ENCODE measurements at places on chromosomes 16 and 17. TPM values are rescaled to one million over a fixed set of nuclear protein-coding genes. Genes with fewer than 3 reads are reported as not detected.
A peak's percentile ranks its signal among the peaks of the same experiment; 100 is the strongest.

DPEP3 gene
- total RNA-seq, result 0.66 TPM

GAS2L2 gene
- total RNA-seq, result 1.4 TPM

LITAF gene
- 67.9 TPM for total RNA-seq

GPR179 gene
- 0.44 TPM for total RNA-seq

HID1 gene
- 7.9 TPM for total RNA-seq

DNA sequence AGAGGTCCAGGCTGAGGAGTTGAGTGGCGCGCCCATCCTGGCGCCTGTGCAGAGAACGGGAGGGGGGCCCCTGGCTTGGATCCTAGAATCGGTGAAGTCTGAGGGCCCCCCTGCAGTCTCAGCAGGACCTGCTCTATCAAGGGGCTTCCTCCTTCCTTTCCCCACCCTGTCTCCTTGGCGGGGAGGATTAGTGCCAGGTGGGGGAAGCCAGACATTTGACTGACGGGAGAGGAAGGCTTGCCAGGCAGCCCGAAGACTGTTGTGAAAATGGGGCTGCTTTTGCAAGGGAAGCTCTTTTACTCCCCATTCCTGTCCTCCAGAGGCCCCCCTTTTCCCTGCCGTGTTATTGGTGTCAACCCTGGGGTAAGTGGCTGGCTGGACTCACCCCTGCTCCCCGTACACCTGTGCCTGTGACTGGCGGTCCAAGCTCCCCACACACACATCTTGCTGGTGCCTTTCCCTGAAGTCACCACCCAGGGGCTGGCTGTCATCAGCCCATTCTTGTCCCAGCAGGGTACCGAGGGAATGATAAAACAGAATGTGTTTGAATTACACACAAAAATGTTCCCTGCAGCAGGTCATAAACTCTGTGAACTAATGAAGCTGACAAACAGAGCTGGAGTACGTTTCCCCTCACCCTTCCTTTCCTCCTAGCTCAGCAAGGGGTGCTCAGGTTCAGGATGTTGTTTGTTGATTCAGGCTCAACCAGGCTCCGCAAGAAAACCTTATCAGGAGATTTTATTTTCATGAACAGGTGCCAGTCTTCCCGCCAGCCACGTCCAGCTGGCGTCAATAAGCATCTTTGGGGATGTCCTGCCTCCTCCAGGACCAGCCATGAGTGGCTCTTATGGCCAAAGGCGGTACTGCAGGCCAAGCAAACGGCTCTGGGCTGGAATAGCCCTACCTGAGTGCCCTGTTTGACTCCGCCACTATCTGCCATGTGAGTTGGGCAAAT lies 4.4 kb upstream of the ARMC7 start:
- H3K4me3 ChIP-seq, result no peak overlapping the region
- H3K27me3 ChIP-seq, result no peaks in the 10 kb centered on the region
- peaks cover 21% of the 10 kb centered on the region for H3K36me3 ChIP-seq
- peaks cover 8% of the 10 kb centered on the region for H3K4me1 ChIP-seq
- H3K27ac ChIP-seq, result no peak overlapping the region

DNA sequence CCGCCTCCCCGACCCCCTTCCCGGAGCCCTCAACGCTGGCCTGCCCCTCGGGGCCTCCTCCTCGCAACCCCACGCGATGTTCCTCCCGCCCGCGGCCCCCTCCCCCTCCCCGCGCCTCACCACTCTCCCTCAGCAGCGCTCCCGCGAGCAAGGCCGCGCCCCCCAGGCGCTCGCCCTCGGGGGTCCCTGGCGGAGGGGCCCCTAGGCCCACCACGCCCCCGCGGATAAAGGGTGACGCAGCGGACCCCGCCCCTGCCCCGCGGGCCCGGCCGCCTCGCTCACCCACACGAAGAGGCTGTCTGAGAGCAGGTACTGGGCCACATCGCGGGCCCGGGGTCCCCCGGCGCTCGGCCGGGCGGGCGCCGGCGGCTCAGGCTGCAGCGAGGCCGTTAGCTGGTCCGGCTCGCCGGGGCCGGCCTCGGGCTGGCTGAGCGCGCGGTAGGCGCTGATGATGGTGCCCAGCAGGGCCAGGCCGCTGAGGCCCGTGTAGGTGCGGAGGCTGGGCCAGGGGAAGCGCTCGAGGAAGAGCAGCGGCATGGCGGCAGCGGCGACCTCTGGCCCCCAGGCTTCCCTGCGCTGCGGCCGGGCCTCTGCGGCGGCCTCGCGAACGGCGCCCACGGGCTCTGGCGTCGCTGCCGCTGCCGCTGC lies 430 bp downstream of the AMFR start:
- peak overlapping the region; percentile 92 for H3K27ac ChIP-seq
- no peak for DNase-seq
- peak overlapping the region; percentile 98 for H3K4me3 ChIP-seq
- H3K4me1 ChIP-seq, result peaks cover 34% of the 10 kb centered on the region

GRCh38 chr16:57720142-57720575 lies 15.4 kb upstream of the KATNB1 start:
- H3K36me3 ChIP-seq, result no peaks in the 10 kb centered on the region
- H3K27me3 ChIP-seq, result no peaks in the 10 kb centered on the region
- H3K4me3 ChIP-seq, result no peak overlapping the region
- DNase-seq, result no peak

GRCh38 chr17:58710948-58711552 lies 18.6 kb downstream of the RAD51C start:
- no peaks in the 10 kb centered on the region for H3K36me3 ChIP-seq
- no peak overlapping the region for H3K27ac ChIP-seq
- no peaks in the 10 kb centered on the region for H3K4me1 ChIP-seq
- H3K27me3 ChIP-seq, result no peaks in the 10 kb centered on the region
- H3K4me3 ChIP-seq, result no peak overlapping the region

GRCh38 chr17:83103200-83103942 lies 24.0 kb downstream of the METRNL start:
- H3K4me1 ChIP-seq, result no peaks in the 10 kb centered on the region
- H3K4me3 ChIP-seq, result no peak overlapping the region
- H3K27me3 ChIP-seq, result no peaks in the 10 kb centered on the region
- no peaks in the 10 kb centered on the region for H3K36me3 ChIP-seq
- DNase-seq, result peak; percentile 91

GRCh38 chr16:19555938-19556771 lies 652 bp downstream of the VPS35L start:
- H3K4me3 ChIP-seq, result peak overlapping the region; percentile 65
- DNase-seq, result no peak
- H3K27me3 ChIP-seq, result no peaks in the 10 kb centered on the region
- peak overlapping the region; percentile 85 for H3K27ac ChIP-seq

GRCh38 chr16:9378876-9379275 lies 287.4 kb downstream of the HAPSTR1 start:
- DNase-seq, result no peak
- H3K27me3 ChIP-seq, result no peaks in the 10 kb centered on the region
- H3K27ac ChIP-seq, result no peak overlapping the region
- no peaks in the 10 kb centered on the region for H3K36me3 ChIP-seq
- H3K4me1 ChIP-seq, result no peaks in the 10 kb centered on the region
- no peak overlapping the region for H3K4me3 ChIP-seq

GRCh38 chr17:75152922-75153779 lies 1.2 kb downstream of the JPT1 start:
- peaks cover 10% of the 10 kb centered on the region for H3K36me3 ChIP-seq
- no peaks in the 10 kb centered on the region for H3K4me1 ChIP-seq
- DNase-seq, result no peak
- no peaks in the 10 kb centered on the region for H3K27me3 ChIP-seq
- H3K4me3 ChIP-seq, result peak overlapping the region; percentile 82
- no peak overlapping the region for H3K27ac ChIP-seq
